CD4-positive, alpha-beta T cell treated with Interferon gamma for 1 hour (primary cell): ENCODE measurements at places on chromosomes 16 and 17.

GRCh38 chr17:75110234-75110937, 617 bp downstream of the ARMC7 start:
- no peak for DNase-seq

DNA sequence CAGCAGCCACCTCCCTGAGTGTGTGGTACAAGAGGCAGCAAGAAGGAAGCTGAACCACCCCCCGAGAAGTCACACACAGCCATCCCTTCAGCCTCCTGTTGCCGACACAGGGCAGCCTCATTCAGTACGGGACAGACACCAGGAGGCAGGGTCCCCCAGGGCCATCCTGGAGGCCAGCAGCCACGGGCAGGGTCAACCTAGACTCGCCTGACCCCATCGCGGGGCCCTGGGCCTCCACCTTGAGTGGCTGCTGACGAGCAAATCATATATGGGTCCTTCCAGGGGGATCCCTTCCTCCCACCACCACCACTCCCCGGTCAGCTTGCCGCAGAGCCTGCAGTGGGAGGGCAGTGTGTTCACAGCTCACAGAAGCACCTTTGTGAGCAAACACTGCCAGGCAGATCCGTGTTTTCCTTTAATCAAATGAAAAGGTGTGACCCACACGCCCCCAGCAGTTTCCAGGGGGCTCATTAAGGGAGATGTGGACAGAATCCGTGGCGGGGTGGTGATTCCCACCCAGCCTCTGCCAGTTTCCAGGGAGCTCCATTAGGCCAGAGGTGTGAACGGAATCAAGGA, 5.6 kb upstream of the ACSF3 start:
- no peak for DNase-seq

DNA sequence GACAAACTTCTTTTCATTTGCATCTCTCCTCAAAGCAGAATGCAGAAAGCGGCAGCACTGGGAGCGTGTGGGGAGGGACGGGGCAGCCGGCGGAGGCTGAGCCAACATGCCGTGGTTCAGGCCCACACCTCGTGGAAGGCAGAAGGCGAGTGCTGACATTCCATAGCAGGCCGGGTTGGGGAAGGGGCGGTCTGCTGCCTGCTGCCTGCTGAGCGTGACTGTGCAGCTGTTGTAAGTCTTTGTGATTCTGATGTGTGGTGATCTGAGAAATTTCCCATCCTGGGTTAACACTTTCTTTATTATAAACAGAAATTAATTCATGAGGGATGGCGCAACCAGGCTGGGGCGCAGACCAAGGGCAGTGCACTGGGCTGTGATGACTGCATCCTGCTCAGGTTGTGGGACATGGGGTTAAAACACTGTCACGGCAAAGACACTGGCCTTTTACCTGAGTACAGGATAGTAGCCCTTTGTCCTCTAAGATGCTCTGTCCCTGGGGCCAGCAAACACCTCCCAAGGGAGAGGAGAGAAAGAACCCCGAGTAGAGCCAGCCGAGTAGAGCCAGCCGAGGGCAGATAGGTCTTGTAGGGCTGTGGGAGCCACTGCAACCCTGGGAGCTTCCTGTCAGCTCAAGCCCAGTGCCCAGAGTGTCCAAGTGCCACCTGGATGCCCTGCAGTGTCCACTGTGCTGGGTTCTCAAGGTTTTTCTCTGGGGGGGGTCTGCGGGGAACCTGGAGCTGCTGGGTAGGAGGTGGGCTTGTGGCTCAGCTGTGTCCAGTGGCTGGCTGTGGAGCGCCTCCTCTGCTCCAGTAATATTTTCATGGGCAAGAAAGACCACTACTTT, 8.8 kb upstream of the DNASE1 start:
- no peak for DNase-seq

DNA sequence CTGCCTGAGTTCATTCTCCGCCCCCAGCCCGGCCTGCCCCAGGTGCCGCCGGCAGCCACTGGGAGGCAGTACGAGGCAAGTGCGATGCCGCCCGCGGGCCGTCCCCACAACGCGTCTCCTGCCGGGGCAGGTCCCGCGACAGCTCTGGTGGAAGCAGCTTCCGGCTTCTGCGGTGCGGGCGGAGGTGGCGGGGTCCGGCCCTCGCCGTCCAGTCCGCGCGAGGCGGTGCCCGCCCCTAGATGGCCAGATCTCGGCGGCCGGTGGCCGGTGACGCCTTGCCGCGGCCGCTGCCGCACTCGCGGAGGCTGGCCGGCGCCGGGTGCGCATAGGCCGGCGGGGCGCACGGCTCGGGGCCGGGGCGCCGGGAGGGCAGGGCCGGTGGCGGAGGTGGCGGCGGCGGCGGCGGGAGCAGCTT, 1.8 kb downstream of the GJD3 start:
- DNase-seq = peak; percentile 75

DNA sequence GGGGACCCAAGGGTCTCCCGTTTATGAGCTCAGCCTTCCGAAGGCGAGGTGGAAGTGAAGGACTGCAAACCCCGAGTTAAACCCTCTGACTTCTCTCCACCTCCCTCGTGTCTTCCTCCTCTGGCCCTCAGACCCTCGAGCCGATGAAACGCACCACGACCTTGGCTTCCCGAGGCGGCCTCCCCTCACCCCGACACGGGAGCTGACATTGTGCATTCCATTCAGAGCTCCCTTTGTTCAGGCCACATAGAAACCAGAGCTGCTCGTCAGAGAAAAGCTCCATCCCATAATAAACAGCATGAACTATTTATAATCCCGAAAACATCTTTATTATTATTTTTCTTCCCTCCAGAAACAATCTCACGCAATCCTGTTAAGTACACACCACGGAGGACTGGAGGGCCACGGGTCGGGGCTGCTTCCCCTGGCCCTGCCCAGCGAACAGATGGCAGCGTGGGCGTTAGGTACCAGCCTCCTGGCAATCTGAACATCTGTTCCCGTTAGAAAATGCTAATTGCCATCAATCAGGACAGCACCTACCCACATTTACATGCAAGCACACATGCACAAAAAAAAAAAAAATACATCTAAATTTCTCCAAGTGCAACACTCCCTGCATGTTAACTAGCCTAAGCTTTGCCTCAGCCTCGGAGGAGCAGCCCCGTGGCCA, 145.7 kb downstream of the RBFOX3 start:
- DNase-seq = no peak

GRCh38 chr16:65534121-65534528, 412.3 kb upstream of the CDH11 start:
- no peak for DNase-seq

GRCh38 chr17:6276711-6277110, 158.2 kb downstream of the AIPL1 start:
- DNase-seq = no peak

DNA sequence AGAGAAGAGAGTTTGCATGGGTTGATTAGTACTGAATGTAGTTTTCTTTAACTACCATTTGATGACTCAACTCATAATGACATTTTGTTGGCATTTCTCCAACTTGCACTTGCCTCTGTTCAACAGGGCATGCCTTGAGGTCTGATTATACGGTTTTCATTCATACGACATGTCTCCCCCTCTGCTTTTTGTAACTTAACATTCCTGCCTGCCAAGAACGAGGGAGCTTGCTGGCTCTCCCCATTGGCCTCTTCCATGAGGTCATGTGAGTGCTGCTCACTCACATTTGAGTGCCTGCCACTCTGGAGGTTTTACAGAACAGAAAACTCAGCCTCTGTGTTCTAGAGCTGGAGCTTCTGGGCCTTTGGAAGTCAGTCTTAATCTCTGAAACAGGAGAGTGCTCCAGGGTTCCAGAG, 19.7 kb downstream of the MAP2K6 start:
- no peak for DNase-seq

- DNase-seq = no peak
Observed at GRCh38 chr17:45578516-45579455, 88.3 kb upstream of the PLEKHM1 start.

- no peak for DNase-seq
Observed at GRCh38 chr17:56762988-56763387, 70.7 kb downstream of the C17orf67 start.

GRCh38 chr16:62475573-62475972, 439.3 kb upstream of the CDH8 start:
- no peak for DNase-seq

DNA sequence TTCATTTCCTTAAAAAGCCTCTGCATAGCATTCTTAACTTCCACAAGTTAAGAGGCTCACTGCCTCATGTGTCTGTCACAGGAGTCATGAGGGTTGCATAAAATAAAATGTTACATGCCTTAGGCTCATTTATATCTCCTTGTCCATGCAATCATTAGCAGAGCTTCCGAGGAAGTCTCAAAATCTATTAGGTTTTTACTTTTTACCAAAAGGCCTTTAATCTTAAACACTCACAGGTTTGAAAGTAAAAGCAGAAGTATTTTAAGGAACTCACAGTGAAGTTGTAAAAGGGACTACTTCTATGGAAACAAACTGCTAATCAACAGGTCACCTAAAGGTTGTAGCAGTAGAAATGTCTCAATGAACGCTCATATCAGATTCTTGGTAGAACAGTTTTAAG, 5.2 kb upstream of the ATP6V0A1 start:
- DNase-seq = no peak

GRCh38 chr17:32492648-32493289, 6.0 kb downstream of the CDK5R1 start:
- no peak for DNase-seq

DNA sequence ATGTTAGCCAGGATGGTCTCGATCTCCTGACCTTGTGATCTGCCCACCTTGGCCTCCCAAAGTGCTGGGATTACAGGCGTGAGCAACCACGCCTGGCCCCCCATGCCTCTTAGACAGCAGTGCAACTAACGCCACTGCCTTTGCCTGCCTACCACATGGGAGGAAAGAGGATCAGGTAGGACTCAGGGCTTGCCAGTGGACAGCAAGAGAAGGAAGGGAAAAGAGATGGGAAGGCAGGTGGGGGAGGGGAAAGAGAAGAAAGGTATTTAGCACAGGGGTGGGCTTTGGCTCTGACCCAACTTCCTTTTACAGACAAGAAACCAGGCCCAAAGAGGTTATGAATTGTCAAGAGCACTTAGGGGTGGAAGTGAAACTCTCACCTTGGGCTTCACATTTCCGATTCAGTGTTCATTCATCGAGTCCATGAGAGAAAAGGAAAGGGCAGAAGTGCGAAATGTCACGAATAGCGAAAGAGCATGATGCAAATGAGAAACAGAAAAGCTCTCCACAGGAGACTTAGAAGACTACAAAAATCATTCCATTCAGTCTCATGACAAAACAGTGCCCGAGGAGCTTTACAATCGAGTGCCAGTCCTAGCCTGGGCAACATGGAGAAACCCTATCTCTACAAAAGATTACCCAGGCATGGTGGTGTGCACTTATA, 36.4 kb downstream of the CDK5R1 start:
- DNase-seq = no peak

DNA sequence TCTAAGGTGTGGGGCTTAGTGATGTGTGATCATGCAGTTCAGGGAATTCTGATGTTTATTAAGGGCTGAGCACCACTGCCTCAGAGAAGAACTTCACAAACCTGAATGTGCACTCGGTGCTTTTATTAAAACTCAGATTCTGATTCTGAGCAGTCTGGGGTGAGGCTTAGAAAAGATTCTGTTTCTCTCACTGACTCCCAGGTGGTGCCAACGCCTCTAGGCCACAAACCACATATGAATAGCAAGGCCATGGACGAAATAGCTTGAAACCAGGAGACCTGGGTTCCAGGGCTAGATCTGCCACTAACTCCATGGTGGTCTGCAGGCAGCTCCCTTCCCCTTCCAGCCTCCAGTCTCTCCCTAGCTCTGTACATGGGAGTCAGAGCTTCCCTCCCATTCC, 169.1 kb downstream of the HS3ST3B1 start:
- DNase-seq = no peak

DNA sequence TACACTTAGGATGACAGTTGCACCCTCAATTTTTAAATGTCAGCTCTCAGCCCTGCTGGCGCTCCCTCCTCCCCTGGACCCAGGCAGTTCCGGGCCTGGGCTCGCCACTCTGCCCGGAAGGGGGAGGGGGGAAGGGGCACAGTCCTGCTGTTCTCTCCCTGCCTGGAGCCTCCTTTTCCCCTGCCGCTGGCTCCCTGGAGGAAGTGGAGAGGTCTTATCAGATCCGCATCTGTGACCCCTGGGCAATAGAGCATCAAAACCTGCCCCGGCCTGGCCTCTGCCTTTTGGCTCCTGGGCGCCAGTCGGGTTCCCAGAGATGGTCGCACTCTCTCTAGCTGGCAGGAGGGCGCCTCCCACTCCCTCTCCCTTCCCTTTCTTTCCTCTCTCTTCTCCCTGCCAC, 149.3 kb downstream of the IRF8 start:
- no peak for DNase-seq

DNA sequence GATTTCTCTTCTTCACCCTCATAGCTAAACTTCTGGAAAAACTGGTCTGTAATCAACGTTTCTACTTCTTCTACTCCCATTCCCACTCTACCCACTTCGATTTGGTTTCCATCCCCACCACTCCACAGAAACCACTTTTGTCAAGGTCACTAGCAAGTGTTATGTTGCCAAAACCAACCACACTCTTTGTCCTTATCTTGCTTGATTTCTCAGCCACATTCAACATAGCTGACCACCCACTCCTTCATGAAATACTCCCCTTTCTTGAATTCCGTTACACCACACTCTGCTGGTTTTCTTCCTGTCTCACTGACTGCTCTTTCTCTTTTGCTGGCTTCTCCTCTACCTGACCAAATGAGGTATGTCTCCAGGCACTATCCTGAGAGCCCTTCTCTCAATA, 11.9 kb downstream of the IKZF3 start:
- DNase-seq = no peak

DNA sequence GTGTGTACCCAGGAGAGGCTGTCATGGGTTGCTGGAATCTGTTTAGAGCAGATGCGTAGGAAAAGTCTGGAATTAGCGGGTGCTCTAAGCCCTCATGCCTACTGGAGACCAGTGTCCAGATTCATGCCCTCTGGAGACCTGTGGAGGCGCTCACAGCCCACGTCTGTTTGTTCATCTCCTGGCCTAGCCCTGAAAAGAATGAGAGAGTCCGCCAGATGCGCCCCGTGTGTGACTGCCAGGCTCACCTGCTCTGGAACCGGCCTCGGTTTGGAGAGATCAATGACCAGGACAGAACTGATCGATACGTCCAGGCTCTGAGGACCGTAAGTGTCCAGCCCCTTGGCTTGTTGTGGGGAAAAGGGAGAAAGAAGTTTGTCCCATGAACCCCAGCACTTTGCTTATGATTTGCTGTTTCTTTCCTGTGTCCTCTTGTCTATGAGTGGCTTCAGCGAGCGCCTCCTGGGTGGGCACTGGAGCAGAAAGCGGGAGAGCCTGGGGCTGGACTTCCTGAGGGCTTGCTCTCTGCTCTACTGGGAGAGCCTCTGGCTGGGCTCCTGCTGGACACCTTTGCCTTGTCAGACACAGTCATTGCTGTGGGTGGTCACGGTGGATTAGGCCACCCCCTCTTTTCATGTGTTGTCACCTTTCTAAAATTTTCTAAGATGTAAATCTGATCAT, 35.3 kb downstream of the PRMT7 start:
- DNase-seq = no peak

- DNase-seq = no peak
Observed at GRCh38 chr17:42564815-42565522, 1.9 kb upstream of the MLX start.

GRCh38 chr17:83054518-83055125, 24.8 kb upstream of the METRNL start:
- no peak for DNase-seq

GRCh38 chr17:39183045-39183444, 14.4 kb downstream of the CACNB1 start:
- DNase-seq = no peak
